ENCODE measurements at places on chromosomes 2 and 18. TPM values are rescaled to one million over a fixed set of nuclear protein-coding genes. Genes with fewer than 3 reads are reported as not detected.

The DYNAP gene
- total RNA-seq, result not detected

The STPG4 gene
- total RNA-seq, result 0.21 TPM

The IGFBP5 gene
- 0.18 TPM for total RNA-seq

The ATP8B1 gene
- total RNA-seq, result not detected

The WNT6 gene
- total RNA-seq, result not detected

The KCNG2 gene
- not detected for total RNA-seq

The ERMN gene
- 2.2 TPM for total RNA-seq

The AQP12A gene
- not detected for total RNA-seq

The CROCC2 gene
- not detected for total RNA-seq

The NEB gene
- total RNA-seq, result 0.40 TPM

The ILKAP gene
- total RNA-seq, result 58.3 TPM

The ACMSD gene
- total RNA-seq, result not detected

The TUBA3E gene
- total RNA-seq, result not detected

The LDLRAD4 gene
- 34.3 TPM for total RNA-seq

The SPDYA gene
- 1.2 TPM for total RNA-seq

The DPP10 gene
- total RNA-seq, result not detected

The CCDC74B gene
- 3.2 TPM for total RNA-seq

The TMEM247 gene
- not detected for total RNA-seq

The TGFA gene
- total RNA-seq, result 0.13 TPM

The APOB gene
- not detected for total RNA-seq

The CIB4 gene
- total RNA-seq, result not detected

The LIMS4 gene
- 0.97 TPM for total RNA-seq

The RAB6C gene
- not detected for total RNA-seq

The ZBTB7C gene
- total RNA-seq, result not detected

The DHRS9 gene
- total RNA-seq, result not detected

The FAM161A gene
- total RNA-seq, result 4.5 TPM

The ELOA2 gene
- total RNA-seq, result not detected

The MRO gene
- not detected for total RNA-seq

The CRYBA2 gene
- total RNA-seq, result not detected

The SKOR2 gene
- total RNA-seq, result not detected

The PROM2 gene
- total RNA-seq, result 0.34 TPM

The NHEJ1 gene
- total RNA-seq, result 19.1 TPM

The SERPINB11 gene
- total RNA-seq, result not detected

The LRP1B gene
- total RNA-seq, result not detected

The NGEF gene
- total RNA-seq, result not detected

The POTEJ gene
- total RNA-seq, result not detected

The CREG2 gene
- total RNA-seq, result not detected

The EPHA4 gene
- 1.2 TPM for total RNA-seq

The FRZB gene
- total RNA-seq, result not detected

The EPB41L5 gene
- 3.8 TPM for total RNA-seq

The ONECUT2 gene
- total RNA-seq, result not detected

The FBXO48 gene
- 2.6 TPM for total RNA-seq

The XIRP2 gene
- not detected for total RNA-seq

The IL36G gene
- total RNA-seq, result not detected

The KCNS3 gene
- not detected for total RNA-seq

The TLX2 gene
- 0.44 TPM for total RNA-seq

The OTX1 gene
- total RNA-seq, result not detected

The SERPINB8 gene
- total RNA-seq, result 3.4 TPM

The RAX gene
- not detected for total RNA-seq

The SPEG gene
- 10.8 TPM for total RNA-seq

The POMC gene
- total RNA-seq, result 2.1 TPM

The CSRNP3 gene
- total RNA-seq, result not detected

The LTBP1 gene
- total RNA-seq, result 0.03 TPM

The SERTAD2 gene
- total RNA-seq, result 21.4 TPM
